NCI-H1048 (cell line): ENCODE measurements at places on chromosomes 3 and 15.
A peak's percentile ranks its signal among the peaks of the same experiment; 100 is the strongest.

DNA sequence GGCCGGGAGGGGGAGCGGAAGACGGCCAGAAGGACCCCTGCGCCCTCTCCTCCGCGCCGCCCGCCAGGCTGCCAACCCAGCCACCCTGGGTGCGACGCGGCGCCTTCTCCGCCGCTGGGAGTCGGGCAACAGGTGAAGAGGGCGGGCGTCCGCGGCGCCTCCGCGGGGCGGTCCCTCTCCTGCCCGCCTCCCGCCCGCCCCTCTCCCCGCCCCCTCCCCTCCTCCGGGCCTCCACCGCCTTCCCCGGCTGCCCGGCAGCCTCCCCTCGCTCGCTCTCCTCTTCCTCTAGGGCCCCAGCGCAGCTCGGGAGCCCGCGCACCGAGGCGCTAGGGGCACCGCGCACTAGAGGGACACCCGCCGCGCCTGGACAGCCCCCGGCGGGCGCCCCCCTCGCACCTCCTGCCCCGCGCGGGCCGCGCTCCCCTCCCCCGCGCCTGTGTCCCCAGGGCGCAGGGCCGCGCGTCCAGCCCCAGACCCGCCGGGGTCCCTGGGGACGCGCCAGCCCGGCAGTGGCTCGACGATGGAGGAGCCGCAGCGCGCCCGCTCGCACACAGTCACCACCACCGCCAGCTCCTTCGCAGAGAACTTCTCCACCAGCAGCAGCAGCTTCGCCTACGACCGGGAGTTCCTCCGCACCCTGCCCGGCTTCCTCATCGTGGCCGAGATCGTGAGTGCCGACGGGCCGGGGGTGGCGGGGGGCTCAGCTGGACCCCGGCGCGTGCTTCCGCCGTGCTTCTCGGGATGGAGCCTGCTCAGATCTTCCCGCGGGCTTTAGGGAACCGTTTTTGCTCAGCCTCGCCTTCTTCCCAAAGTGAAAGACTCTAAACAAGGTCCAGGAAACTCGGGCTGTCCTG lies at the start of gene CMTM8:
Gene CMTM8, plus strand, starts transcription at position 228 of the 854 bp plus-strand sequence. Its CDS starts 293 bp downstream, at position 521.
- DNase-seq: peak; percentile 15

DNA sequence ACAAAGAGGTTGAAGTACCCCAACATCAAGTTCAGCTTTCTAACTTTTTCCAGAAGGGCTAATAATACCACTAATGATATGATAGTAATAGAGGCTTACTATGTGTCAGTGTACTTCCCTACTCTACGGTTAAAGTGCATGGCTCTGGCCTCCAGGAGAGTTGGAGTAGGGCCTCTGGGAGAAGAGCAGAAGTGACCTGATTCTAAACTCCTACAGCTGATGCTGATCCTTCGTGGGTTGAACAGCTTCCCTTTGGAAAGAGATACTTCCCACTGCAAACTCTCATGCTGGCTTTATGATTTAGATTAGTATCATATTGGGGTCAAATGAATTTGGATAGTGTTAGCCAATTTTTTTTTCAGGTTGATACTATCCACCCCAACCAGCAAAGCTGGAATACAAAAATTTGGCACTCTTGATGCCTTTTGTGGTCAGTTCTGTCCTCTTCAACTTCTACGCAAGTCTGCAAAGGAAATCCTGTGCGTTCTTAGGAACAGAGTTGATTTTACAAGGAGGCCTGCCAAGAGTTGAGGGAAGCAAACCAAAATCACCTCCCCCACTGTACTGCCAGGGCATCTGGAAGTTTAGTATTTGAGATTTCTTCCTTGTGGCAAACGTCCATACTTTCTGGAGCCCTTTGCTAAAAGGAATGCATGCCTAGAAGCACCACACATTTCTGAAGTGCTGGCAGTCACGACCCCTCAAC lies 17.8 kb downstream of the TMEM212 start:
- DNase-seq: no peak

GRCh38 chr3:57063032-57063431 lies 2.6 kb downstream of the SPATA12 start:
- no peak for DNase-seq

GRCh38 chr3:33807191-33807590 lies 8.8 kb downstream of the PDCD6IP start:
- DNase-seq: no peak

DNA sequence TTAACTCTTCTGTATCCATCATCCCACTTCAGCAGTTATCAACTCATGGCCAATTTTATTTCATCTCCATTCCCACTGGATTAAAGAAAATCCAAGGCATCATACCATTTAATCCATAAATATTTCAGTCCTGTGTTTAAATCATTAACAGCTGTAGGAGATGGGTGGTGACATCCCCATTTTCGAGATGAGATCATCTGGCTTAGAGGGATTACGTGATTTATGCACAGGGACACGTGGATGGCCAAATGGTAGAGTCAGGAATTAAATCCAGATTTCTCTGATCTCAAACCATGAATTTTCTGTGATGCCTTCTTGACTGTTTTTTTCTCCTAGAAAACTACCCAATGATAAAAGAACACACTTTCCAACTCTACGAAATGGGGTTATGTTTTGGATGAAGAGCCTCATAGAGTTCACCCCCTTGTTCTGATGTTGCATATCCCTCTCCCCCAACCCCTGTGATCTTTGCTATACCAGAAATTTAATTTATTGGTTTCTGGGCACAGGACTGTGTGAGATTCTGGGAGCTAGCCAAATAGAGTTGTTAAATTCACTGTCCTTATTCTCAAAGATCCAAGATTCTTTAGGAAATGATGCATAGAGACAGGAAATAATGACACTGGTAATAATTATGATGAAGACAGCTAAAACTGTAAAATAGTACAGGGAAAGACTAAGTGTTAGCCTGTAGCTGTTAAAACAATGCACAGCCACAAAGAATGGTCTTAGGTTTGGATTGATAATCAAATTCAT lies 7.4 kb downstream of the ZNF589 start:
- no peak for DNase-seq

DNA sequence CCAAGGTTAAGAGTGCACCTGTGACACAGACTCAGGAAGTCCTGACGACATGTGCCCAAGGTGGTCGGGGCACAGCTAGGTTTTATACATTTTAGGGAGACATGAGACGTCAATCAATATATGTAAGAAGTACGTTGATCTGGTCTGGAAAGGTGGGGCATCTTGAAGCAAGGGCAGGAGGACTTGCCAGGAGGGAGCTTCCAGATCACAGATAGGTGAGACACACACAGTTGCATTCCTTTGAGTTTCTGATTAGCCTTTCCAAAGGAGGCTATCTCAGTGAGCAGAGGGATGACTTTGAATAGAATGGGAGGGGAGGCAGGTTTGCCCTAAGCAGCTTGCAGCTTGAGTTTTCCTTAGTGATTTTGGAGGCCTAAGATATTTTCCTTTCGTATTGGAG lies 257.4 kb downstream of the CGGBP1 start:
- DNase-seq: no peak

DNA sequence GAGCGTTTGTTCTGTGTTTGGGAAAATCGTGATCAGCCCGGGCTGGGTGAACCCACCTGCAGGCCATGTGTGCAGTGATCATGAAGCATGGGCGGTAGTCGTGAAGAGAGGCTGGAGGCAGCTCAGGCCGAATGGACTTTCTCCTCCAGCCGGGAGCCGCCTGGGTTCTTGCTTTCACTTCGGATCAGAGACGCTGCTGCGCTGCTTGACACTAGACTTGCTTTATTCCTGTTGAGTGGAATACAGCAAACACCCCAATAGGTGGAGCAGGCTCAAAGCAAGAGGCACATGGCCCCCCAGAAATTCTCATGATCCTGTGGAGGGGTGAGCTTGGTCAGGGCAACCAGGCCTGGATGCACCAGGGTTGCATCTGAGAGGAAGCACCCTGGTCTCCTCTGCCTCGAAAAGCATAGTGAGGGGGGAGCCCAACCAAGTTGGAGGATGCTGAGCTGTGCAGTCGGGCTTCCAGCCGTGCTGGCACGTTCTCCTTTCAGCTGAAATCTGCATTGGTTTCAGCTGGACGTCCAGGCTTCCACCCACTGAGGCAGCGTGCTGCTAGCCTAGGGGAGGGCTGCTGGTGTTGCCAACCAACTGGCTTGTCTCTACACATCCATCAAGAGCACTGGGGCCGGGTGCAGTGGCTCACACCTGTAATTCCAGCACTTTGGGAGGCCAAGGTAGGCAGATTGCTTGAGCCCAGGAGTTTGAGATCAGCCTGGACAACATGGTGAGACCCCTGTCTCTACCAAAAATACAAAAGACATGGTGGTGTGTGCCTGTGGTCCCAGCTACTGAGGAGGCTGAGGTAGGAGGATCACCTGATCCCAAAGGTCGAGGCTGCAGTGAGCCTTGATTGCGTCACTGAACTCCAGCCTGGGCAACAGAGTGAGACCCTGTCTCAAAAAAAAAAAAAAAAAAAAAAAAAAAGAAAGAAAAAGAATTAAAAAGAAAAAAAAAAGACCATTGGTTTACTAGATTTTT lies 2.8 kb upstream of the NRROS start:
- DNase-seq: no peak

DNA sequence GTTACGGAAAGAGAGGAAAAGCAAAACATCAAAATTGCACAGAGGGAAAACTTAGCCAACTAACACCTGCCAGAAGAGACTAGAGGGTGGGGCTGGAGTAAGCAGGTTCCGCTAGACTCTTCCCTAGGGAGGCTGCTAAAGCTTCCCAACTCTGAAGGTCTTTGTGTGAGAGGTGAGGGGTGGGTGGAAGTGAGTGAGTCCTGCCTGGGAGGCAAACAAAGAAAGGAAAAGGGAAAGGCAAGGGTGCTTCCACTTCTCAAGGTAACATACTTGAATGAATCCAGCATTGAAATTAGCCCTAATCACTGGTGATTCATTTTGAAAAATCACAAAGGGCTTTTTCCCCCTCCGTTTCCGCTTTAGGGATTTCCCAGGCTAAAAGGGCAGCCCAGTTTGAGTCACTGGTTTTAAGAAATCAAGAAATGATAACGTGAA lies 220.5 kb upstream of the ADAMTS9 start:
- no peak for DNase-seq

GRCh38 chr3:26498271-26498670 lies 124.3 kb upstream of the LRRC3B start:
- no peak for DNase-seq

- DNase-seq: no peak
These were observed 57.3 kb upstream of the SPRED1 start for GRCh38 chr15:38195191-38195901.

DNA sequence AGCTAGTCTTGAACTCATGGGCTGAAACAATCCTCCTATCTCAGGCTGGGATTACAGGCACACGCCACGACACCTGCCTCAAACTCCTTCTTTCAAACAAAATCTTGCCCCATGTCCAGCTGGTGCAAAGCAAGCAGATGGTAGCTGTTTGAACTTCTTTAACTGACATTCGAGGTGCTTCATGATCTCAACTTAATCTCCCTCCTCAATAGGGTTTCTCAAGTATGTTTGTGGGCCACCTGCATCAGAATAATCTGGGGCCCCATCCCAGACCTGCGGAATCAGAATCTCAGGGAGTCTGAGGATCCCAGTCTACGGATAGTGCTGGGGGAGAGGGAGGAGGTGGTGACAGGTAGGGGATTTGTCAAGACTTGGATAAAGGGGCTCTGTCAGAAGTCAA lies 20.9 kb upstream of the TRH start:
- no peak for DNase-seq

- no peak for DNase-seq
These were observed 452.1 kb upstream of the RASGRP1 start for GRCh38 chr15:39016706-39017105.

DNA sequence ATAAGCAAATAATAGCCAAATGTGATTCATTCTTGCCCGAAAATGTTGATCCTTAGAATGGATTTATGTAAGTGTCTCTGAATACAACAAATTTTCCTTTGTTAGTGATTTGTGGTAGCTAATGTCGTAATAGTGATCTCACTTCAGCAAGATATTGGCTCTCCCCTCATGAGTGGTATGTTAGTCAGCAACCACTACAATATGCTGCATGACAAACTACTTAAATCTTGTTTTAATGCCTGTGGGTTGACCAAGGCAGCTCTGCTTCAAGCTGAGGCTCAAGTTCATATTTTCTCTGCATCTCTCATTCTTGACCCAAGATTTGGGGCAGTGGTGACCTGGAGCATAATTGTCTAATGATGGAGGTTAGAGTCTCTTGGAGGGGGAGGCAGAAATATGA lies 49.8 kb upstream of the GALNT15 start:
- DNase-seq: no peak

GRCh38 chr3:31234145-31234544 lies 298.6 kb upstream of the STT3B start:
- DNase-seq: no peak

GRCh38 chr15:74618841-74619596 lies 3.4 kb downstream of the CLK3 start:
- no peak for DNase-seq

DNA sequence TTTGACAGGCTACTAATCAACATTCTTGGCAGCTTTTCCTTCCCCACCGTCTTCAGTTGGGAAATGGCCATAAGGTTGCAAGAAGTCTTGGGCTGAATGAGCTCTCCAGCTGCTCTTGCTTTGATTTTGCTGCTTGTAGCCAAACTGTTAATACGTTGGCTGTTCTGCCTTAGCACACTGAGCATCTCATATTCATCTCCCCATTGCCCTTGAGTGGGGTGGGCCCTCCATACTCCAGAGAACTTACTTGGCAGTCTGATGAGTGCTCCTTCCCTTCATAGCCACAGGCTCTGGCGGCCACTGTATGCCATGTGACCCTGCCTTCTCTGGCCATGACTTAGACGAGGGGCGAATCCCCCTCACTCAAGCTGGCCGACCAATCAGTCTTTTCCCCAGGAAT lies 25.8 kb upstream of the PAQR5 start:
- no peak for DNase-seq

DNA sequence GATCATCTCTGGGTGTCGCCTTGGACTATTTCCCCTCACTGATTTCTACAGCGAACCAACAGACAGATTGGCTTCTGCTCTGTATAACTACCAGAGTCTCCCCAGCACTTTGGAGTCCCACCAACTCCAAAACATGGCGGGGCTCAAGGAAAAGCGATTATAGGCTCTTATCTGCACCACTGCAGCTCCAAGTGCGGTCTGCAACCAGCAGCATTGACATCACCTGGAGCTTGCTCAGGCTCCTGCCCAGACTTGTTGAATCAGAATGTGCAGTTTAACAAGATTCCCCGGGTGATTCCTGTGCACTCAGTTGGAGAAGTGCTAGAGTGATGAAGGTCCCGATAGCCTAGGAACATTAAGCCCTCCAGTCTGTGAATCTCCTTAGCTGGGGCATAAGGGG lies 9.0 kb downstream of the CCK start:
- DNase-seq: no peak

DNA sequence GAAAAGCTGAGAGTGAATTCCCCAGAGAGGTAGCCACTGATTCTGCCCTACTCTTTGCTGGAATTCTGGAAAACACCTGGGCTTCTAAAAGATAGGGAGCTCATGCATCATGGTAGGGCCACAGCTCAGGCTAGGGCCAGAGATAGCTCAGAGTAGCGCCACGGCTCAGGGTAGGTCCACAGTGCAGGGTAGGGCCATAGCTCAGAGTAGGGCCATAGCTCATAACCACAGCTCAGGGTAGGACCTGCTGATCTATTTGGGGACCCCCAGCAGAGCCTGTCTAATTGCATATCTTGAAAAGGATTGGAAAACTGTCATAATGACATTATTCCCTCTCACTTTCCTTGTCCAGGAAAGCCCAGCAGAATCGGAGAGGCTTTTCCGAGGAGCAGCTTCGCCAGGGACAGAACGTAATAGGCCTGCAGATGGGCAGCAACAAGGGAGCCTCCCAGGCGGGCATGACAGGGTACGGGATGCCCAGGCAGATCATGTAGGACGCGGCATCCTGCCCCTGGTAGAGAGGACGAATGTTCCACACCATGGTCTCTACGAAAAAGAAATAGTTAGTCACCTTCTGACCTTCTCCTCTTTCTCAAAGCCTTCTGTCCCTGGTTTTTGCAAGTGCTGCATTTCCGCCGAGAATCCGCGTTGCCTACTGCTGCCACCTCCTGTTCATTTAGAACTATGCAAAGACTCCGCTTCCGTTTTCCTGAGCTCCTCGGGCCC lies 14.5 kb downstream of the TAGLN3 start:
- DNase-seq: no peak

GRCh38 chr3:18354701-18355100 lies 70.4 kb downstream of the SATB1 start:
- DNase-seq: no peak
